ENCODE measurements at places on chromosomes 1 and 21.
A peak's percentile ranks its signal among the peaks of the same experiment; 100 is the strongest.

DNA sequence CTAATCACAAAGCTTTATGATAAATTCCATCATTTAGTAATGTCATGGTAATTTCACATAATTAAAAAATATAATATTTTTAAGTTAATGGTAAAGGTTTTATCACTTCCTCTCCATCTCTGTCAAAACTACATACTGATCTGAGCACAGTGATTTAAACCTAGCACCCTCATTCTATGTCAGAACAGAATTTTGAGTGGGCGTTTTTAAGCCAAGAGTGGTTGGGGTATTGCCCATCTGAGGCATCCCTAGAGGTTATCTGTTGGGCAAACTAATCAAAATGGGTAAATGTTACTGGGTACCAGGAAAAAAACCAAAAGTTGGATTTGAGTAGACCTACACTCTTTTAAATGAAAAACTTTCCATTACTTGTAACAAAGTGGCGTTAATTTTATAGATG is 100.7 kb upstream of the GFI1 start:
- H3K27me3 ChIP-seq, result no peaks in the 10 kb centered on the region
- peaks cover 9% of the 10 kb centered on the region for H3K36me3 ChIP-seq
- H3K4me1 ChIP-seq, result peaks cover 54% of the 10 kb centered on the region

DNA sequence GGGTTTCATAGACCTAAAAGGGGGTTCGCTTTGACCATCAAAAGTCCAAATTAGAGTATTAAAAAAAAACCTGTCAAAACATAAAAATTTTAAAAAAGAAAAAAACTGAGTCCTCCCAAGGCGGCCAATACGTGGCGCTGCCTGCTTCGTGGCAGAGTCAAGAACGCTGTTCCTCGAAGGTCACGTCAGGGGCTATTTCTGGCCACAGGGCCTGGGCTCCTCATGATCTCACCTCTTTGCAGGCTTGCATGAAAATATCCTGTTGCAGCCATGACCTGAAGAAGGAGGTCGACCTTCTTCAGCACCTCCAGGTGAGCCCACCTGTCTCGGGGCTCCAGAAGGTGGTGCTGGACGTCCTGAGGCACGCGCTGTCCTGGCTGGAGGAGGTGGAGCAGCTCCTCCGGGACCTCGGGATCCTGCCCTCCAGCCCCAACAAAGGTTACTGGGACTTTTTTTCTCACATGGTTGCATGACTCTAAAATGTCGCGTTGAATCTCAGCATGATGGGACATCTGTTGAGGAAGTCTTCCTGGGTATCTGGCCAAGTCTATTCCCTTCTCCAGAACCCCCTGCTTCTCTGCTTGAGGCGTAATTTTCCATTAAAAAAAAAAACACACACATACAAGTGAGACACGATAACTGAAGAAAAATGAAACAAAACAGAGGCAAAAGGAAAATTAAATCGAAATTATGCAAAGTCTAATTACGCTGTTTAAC is 80.4 kb upstream of the EFHD2 start:
- DNase-seq, result no peak
- H3K27ac ChIP-seq, result no peak overlapping the region
- peaks cover 2% of the 10 kb centered on the region for H3K27me3 ChIP-seq
- H3K36me3 ChIP-seq, result no peaks in the 10 kb centered on the region
- no peak overlapping the region for H3K4me3 ChIP-seq

GRCh38 chr1:36023098-36023769 is 60.7 kb upstream of the TEKT2 start:
- H3K27me3 ChIP-seq, result no peaks in the 10 kb centered on the region
- peak overlapping the region; percentile 19 for H3K27ac ChIP-seq
- peaks cover 35% of the 10 kb centered on the region for H3K36me3 ChIP-seq

DNA sequence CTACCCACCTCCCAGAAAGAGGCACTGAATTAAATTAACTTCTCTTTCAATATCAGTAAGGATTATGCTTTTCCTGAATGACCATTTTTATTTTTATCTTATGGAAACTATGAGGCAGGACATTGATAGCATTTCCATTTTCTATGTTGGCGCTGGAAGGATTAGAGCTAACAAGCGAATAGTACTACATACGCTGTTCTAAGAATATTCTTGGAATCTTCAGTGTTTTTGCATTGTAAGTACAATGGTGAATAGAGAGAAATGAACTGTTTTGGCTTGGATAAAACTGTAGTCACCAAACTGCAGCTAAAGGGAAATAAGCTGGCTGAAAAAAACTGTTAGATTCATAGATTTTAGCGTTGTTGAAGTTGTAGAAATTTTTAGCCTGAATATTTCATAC is 779.0 kb upstream of the ADGRL4 start:
- H3K27ac ChIP-seq, result no peak overlapping the region
- no peaks in the 10 kb centered on the region for H3K27me3 ChIP-seq
- no peak for DNase-seq
- H3K4me1 ChIP-seq, result no peaks in the 10 kb centered on the region

GRCh38 chr1:110477041-110477440 is 26.1 kb downstream of the PROK1 start:
- no peak overlapping the region for H3K4me3 ChIP-seq
- peaks cover 3% of the 10 kb centered on the region for H3K27me3 ChIP-seq
- H3K27ac ChIP-seq, result no peak overlapping the region

GRCh38 chr1:68268896-68269483 is 36.7 kb upstream of the WLS start:
- H3K4me3 ChIP-seq, result no peak overlapping the region
- DNase-seq, result no peak
- H3K36me3 ChIP-seq, result no peaks in the 10 kb centered on the region
- H3K27ac ChIP-seq, result no peak overlapping the region
- no peaks in the 10 kb centered on the region for H3K27me3 ChIP-seq
- H3K4me1 ChIP-seq, result no peaks in the 10 kb centered on the region

DNA sequence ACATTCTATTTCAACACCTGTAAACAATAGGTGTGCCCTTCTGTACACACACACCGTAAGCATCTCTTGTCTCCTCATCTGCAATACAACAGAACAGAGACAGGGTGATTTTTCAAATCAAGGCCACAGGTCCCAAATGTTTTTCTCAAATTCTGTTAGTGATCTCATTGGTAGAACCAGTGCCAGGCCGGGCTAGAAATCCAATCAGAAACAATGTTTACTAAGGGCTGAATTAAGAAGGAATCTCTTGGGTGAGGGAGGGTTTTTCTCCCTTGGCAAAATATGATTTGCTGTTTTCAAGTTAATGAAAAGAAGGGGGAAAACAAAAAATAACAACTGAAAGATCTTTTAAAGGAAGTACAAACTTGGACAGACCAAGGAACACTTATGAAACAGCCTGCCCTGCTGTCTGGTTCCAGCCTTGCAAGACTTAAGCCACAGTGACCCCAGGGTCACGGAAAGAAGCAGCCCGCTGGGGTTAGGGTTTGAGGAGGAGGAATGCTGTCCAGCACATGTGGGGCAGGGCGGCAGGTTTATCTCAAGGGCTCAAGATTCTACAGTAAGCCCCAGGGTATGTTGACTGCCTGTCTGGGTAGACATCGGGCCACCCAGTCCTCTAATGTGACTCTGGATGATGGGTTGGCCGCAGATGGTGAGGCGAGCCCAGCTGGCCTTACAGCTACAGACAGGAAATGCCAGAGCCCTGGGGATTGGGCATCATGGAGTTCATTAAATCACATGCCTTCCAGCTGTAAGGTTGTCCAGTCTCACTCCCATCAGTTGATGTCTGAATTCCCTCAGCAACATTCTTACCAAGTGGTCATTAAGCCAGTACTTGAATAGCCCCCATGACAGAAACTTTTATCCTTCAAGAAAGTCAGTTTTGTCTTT is 73.3 kb upstream of the SLC44A3 start:
- H3K27me3 ChIP-seq, result no peaks in the 10 kb centered on the region
- H3K27ac ChIP-seq, result no peak overlapping the region
- H3K36me3 ChIP-seq, result no peaks in the 10 kb centered on the region
- no peak for DNase-seq
- no peaks in the 10 kb centered on the region for H3K4me1 ChIP-seq

DNA sequence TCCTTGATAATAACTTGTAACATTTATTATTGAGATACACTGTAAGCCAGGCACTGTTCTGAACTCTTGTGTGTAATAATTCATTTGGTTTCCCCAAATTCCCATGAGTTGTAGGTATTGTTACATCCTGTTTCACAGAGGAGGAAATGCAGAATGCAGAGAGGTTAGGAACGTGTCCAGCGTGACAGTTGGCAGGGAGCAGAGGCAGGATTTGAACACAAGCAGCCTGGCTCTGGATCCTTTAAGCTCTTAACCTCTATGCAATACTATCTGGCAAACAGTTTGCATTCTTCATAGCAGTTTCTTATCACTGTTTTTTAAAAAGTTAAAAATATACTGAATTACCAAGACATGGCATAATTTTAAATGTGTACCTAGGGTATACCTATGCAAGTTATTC is 30.5 kb downstream of the EEIG2 start:
- H3K4me1 ChIP-seq, result peaks cover 37% of the 10 kb centered on the region
- no peaks in the 10 kb centered on the region for H3K27me3 ChIP-seq
- DNase-seq, result no peak
- H3K4me3 ChIP-seq, result no peak overlapping the region
- no peak overlapping the region for H3K27ac ChIP-seq

GRCh38 chr1:155305881-155306391 is 2.7 kb upstream of the FDPS start:
- H3K27me3 ChIP-seq, result no peaks in the 10 kb centered on the region
- DNase-seq, result no peak
- H3K4me3 ChIP-seq, result no peak overlapping the region
- peaks cover 20% of the 10 kb centered on the region for H3K36me3 ChIP-seq
- peak overlapping the region; percentile 61 for H3K27ac ChIP-seq
- peaks cover 17% of the 10 kb centered on the region for H3K4me1 ChIP-seq

GRCh38 chr1:47676311-47677054 is 238.6 kb downstream of the FOXD2 start:
- no peaks in the 10 kb centered on the region for H3K4me1 ChIP-seq
- no peak overlapping the region for H3K4me3 ChIP-seq
- no peak overlapping the region for H3K27ac ChIP-seq
- no peaks in the 10 kb centered on the region for H3K36me3 ChIP-seq
- H3K27me3 ChIP-seq, result peaks cover 4% of the 10 kb centered on the region
- no peak for DNase-seq

- H3K27me3 ChIP-seq, result peaks cover 28% of the 10 kb centered on the region
- no peak for DNase-seq
- peaks cover 3% of the 10 kb centered on the region for H3K4me1 ChIP-seq
- H3K4me3 ChIP-seq, result no peak overlapping the region
- no peak overlapping the region for H3K27ac ChIP-seq
Observed at GRCh38 chr1:112371775-112372174, 24.2 kb upstream of the CTTNBP2NL start.

DNA sequence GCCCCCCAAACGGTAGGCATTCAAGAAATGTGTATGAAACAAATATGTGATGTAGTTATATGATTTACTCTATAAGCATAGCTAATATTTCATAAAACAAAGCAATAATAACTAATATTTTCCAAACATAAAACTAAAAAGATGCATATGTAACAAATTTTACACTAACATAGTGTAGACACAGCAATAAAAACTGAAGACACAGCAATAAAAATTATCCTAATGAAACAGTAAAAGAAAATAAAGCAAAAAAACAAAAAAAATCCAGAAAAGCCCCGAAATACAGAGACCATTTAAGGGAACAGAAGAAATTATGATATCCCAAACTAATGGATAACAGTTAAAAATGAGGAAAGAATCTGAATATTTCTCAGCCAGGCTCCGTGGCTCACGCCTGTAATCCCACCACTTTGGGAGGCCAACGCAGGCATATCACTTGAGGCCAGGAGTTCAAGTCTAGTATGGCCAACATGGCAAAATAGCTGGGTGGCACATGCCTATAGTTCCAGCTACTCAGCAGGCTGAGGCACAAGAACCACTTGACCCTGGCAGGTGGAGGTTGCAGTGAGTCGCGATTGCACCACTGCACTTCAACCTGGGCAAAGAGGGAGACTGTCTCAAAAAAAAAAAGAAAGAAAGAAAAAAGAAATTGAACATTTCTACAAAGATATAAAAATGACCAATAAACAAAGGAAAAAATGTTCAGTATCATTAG is 38.2 kb upstream of the PSMG1 start:
- DNase-seq, result no peak
- peaks cover 27% of the 10 kb centered on the region for H3K36me3 ChIP-seq
- no peak overlapping the region for H3K27ac ChIP-seq
- H3K4me1 ChIP-seq, result peaks cover 12% of the 10 kb centered on the region

DNA sequence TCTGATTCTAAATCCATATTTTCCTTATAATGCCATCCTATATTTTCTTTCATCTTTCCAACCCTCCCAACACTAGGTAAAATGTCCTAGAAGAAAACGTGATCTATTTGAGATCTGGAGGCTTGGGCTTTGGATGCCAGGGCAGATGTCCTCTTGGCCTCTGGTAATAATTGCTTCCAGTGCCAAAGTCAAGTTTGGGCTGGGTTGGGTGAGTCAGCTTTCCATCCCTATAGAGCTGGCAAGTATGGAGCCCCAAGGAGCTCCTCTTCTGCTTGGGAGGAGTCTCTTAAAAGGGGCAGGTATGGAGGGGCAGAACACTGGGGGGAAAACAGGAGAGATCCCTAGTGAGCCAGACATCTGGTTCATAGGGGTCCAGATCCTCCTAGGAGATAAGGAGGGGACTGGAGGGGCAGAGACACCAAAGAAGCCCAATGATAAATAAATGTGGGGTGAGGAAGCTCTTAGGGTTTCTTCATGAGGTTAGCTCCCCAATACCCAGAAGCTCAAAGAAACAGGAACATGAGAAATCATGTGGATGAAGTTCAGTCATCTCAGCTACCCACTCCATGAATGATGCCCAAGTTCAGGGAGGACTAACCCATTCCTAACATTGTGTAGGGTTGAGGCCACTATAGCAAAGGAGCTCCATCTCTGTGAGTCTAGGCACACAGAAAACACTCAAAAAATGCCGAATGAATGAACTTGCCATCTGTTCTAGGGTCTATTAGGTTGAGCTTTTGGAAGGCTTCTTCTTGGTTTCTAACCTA is 3.5 kb downstream of the C1orf116 start:
- no peaks in the 10 kb centered on the region for H3K36me3 ChIP-seq
- no peak for DNase-seq
- H3K4me3 ChIP-seq, result no peak overlapping the region

DNA sequence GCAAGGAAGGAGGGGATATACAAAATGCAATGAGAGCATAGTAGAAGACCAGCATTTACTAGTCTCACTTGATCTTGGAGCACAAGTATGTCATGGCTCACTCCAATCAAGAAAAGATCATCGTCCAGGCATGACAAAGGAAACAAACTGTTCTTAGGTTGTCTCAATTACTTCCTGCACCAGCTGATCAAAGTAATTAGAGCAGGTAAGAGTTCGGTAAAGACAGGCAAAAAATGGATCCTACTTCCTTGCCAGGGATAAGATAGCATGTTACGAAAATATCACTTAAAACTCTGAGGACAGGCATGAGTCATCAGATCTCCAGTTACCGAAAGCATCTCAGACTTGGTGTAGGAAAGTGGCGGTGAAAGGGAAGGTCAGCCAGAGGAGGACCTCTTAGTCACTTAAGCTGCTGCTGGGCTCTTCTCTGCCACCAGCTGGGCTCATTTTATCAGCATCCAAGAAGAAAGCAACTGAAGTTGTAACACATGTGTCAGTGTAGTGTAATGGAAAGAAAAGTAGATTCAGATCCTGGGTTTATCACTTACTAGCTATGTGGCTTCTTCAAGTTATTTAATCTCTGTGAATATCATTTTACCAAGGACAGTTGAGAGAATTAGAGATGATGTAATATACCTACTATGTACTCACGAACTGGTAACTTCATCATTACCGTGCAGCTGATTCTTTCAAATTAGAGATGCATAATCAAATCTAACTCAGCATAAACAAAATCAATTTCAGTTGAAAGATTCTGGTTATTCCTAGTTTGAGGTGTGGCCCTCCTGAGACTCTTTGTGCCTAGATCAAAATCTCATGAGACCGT is 46.8 kb downstream of the XCL1 start:
- DNase-seq, result no peak
- H3K27me3 ChIP-seq, result peaks cover 3% of the 10 kb centered on the region
- H3K27ac ChIP-seq, result no peak overlapping the region
- no peak overlapping the region for H3K4me3 ChIP-seq
- H3K36me3 ChIP-seq, result no peaks in the 10 kb centered on the region
